Activated CD4-positive, alpha-beta memory T cell treated with anti-CD3 and anti-CD28 coated beads for 36 hours (primary cell): ENCODE measurements at places on chromosomes 7 and 10.

DNA sequence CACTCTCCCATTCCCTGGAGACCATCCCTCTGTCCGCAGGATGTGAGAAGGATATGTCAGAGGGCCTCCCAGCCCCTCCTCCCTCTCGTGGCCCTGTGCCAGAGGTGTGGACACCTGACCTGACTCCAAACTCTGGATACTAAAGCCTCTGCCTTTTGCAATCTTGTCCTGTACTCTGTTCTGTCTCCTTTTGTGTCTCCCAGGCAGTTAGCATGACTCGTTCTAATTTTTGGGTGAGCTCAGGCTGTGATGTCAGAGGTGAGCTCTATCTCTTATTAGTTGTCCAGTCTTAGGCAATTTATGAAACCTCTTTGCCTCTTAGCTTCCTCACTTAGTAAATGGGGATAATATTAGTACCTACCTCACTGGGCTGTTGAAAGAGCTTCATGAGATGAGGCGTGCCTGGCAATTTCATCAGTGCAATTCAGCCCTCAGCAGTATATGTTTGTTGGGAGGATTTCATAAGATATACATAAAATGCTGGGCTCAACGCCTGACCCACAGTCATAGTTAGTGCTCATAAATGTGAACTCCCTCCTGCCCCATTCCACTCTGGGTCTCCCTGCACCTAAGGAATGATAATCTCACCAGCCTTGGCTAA, 10.9 kb downstream of the MARVELD1 start:
- no peak for DNase-seq

DNA sequence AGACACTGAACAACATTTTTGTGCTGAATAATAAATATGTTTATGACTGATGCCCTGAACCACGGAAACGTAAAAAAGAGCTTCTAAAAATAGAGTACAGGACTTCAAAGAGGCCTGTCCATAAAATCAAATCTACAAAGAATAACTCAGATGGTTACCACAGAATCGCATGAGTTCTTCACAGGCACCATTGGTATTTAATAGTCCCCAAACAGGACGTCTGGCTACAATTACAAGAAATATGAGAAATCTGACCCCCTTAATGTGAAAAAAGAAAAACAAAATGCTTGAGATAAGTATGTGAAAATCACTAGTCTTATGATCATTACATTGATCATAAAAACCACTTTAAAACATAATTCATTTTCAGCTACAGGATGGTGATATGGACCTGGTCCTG, 20.8 kb downstream of the CYTH3 start:
- no peak for DNase-seq

GRCh38 chr10:19958787-19959186, 142.6 kb downstream of the PLXDC2 start:
- DNase-seq: no peak

- no peak for DNase-seq
Observed at GRCh38 chr10:101076630-101077029, 14.8 kb downstream of the KAZALD1 start.

GRCh38 chr10:124653811-124654651, 90.1 kb downstream of the FAM53B start:
- DNase-seq: no peak

DNA sequence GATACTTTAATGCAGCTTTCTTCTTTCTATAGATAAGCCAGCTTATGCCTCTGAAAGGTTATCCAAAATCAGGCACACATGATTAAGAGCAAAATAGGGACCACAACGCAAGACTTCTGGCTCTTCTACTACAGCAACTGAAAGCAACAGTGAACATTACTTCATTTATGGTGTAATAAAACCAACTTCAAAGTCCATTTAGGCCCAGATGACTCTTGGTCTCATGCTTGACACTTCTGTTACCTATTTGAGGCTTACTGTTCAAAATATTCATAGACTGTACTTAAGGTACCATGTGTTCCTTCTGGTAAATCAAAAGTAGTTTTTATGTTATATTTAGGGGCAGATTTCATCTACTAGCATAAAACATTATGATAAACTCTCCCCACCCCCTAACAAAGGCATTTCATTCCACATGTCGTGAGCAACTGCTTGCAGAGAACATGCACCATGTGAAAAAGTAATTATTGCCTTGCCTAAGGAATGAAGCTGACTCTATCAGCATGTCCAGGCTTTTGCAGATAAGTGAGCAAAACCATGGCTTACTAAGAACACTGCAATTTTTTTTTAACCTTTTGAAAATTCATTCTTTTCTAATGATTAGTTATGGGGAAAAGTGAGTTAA, 154.9 kb upstream of the ITGB1 start:
- no peak for DNase-seq

DNA sequence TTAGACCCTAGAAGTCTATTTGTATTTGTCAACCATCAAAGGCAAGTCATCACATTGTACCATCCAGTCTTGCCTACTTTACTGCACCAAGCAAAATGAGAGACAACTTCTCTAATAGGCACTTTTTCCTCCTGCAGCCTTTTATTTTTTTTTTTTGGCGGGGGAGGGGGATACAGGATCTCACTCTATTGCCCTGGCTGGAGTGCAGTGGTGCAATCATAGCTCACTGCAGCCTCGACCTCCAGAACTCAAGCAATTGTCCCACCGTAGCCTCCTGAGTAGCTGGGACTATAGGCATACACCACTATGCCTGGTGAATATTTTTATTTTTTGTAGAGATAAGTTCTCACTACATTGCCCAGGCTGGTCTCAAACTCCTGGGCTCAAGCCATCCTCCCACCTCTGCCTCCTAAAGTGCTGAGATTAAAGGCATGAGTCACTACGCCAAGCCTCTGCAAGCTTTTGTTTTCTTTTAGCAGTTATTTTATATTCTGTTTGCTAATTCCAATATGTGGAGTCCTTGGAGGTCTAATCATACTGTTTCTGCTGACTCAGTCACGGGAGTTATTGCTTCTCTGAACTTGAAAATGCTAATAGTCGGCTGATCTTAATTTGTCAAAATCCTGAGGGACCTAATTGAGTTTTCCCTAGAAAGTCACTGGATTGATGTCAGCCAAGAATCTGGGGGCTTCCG, 14.2 kb downstream of the KPNA7 start:
- DNase-seq: no peak

GRCh38 chr7:77655836-77656455, 40.3 kb upstream of the RSBN1L start:
- DNase-seq: no peak
